ENCODE measurements at places on chromosomes 6 and 20. TPM values are rescaled to one million over a fixed set of nuclear protein-coding genes. Genes with fewer than 3 reads are reported as not detected.

GRCh38 chr20:19431316-19431700, 218.9 kb downstream of the SLC24A3 start:
- no peak overlapping the region for H3K4me3 ChIP-seq
- H3K36me3 ChIP-seq, result peaks cover 6% of the 10 kb centered on the region
- peaks cover 68% of the 10 kb centered on the region for H3K4me1 ChIP-seq
- H3K27ac ChIP-seq, result no peak overlapping the region
- DNase-seq, result no peak

GRCh38 chr20:21398109-21399004, 1.0 kb upstream of the NKX2-4 start:
- H3K4me1 ChIP-seq, result no peaks in the 10 kb centered on the region
- H3K36me3 ChIP-seq, result no peaks in the 10 kb centered on the region
- DNase-seq, result no peak
- peaks cover 78% of the 10 kb centered on the region for H3K27me3 ChIP-seq
- no peak overlapping the region for H3K27ac ChIP-seq

The HLA-DRB5 gene
- 22.1 TPM for total RNA-seq

- H3K27me3 ChIP-seq, result peaks cover 4% of the 10 kb centered on the region
- no peak for DNase-seq
- peaks cover 34% of the 10 kb centered on the region for H3K4me1 ChIP-seq
- H3K4me3 ChIP-seq, result peak overlapping the region; percentile 98
- peak overlapping the region; percentile 94 for H3K27ac ChIP-seq
These were observed 1.4 kb downstream of the FYN start for GRCh38 chr6:111871725-111872400.
